Fibroblast of villous mesenchyme (primary cell): ENCODE measurements at places on chromosomes 16 and 17.

DNA sequence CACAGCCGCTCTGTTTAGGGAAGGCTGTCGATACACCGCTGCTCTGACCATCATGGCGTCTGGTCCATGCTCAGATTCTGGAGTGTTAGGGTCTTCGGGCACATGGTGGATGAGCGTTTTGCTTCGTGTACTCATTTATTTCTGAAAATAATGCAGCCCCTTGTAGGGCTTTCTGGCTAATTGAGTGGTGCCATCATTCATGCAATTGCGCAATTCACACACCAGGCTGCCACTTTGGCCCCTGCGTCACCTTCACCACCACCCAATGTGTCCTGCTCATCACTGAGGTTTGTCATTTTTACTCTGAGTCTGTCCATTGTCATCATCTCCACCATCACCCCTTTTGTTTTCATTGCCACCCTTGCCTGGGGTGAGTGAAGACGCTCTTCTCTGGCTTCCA, 557.4 kb downstream of the WWOX start:
- no peak for DNase-seq

- no peak for DNase-seq
Observed at GRCh38 chr17:36732351-36732750, 131.0 kb downstream of the MRM1 start.

- no peak for DNase-seq
Observed at GRCh38 chr16:53713403-53714204, 9.6 kb downstream of the FTO start.

GRCh38 chr17:82121246-82121645, 23.2 kb upstream of the FASN start:
- DNase-seq, result no peak

GRCh38 chr16:8851761-8852403, 16.9 kb downstream of the CARHSP1 start:
- no peak for DNase-seq

DNA sequence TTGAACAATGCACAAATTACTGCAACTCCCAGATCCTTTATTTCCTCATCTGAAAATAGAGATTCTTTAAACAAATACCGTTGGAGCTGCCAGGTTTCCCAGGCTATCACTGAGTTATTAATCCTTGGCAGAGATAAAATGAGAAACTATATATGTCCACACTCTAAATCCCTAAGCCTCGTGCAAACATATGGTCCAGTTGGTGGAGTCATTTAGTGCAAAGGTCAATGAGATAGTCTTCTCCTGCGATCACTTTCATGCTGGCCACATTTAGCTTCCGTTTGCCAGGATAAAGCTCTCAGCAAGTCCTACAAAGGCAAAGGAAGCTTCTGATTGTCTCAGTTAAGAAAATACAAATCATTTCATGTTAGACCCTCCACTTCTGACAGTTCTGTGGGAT, 11.0 kb downstream of the GRIN2A start:
- DNase-seq, result no peak

- DNase-seq, result no peak
Observed at GRCh38 chr16:56748826-56749225, 18.9 kb downstream of the NUP93 start.

DNA sequence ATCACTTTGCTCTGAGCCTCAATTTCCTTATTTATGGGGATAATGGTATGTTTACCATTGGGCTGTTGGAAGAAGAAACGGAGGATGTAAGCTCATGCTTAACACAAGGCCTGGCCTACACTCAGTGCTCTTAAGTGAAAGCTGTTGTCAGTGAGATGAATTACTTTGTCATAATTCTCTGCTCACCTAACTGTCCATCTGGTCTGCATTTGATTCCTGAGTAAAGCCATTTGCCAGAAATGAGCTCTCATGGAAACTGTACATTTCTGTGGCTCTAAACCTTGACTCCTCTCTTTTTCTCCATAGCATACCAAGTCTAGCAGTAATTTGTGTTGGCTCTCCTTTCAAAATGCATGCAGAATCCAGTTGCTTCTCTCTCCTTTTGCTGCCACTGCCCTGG, 445.7 kb downstream of the UTP18 start:
- DNase-seq, result no peak

DNA sequence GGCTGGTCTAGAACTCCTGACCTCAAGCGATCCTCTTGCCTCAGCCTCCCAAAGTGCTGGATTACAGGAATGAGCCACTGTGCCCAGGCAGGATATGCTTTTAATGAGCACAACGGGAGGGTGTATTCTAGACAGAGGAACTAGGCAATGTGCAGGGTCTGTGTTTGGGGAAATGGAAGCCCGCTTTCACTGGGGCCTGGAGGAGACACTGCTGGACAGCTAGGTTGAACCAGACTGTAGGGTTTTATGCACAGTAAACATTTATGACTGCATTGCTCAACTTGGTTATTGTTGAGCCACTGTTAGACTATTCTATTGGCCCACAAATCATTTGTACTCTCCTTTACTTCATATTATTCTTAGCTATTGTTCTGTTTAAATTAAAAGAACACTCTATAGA, 10.2 kb upstream of the SIAH1 start:
- no peak for DNase-seq

- DNase-seq, result no peak
Observed at GRCh38 chr17:52140601-52141000, 17.9 kb downstream of the CA10 start.

GRCh38 chr17:75927286-75927922, 13.4 kb downstream of the FBF1 start:
- peak; percentile 45 for DNase-seq

GRCh38 chr16:56246051-56246817, 54.9 kb downstream of the GNAO1 start:
- DNase-seq, result peak; percentile 68

GRCh38 chr16:10957771-10958482, 13.6 kb downstream of the CLEC16A start:
- peak; percentile 60 for DNase-seq

DNA sequence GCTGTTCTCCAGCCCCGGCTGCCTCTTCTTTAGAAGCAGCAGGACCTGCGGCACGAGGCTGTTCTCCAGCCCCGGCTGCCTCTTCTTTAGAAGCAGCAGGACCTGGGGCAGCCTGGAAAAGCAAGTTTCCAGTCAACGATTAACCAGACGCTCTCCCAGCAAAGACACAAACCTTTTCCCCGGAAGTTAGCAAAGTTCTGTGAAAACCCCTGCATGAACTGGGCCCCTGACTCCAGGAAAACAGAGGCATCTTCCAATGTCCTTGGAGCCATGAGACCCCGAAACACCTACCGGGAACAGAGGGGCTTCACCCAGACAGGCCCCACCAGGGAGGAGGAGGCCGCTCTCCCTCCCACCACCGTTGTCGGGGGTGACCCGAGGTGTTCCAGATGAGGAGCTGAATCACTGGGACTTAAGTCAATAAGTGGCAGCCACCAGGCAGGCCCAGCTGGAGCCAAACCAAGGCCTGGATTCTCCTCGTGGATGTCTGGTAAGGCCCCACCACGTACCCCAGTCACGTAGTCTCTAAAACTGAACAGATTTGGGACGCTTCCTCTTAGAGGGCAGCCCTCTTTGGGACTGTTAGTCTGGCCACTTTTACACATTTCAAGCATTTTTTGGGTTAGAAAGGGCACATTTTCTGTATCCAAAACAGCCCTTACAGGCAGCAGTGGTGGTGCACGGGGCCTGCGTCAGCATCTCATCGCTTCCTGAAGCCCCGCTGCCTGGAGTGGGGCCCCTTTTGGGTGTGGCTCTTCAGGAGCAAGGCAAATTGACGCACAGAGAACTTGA, at the start of gene RPH3AL:
RPH3AL (minus strand) TSS at position 387 of the 792 bp plus-strand sequence. CDS start 25,264 bp downstream, outside the sequence.
- peak; percentile 71 for DNase-seq

- no peak for DNase-seq
Observed at GRCh38 chr16:27214084-27214961, 11.0 kb downstream of the KDM8 start.
